ENCODE measurements at places on chromosomes 13 and 19.

- DNase-seq = no peak
Measured at GRCh38 chr19:1163283-1163933, 10.7 kb downstream of the SBNO2 start.

GRCh38 chr13:94182185-94182761 lies 297.2 kb downstream of the DCT start:
- no peak for DNase-seq

DNA sequence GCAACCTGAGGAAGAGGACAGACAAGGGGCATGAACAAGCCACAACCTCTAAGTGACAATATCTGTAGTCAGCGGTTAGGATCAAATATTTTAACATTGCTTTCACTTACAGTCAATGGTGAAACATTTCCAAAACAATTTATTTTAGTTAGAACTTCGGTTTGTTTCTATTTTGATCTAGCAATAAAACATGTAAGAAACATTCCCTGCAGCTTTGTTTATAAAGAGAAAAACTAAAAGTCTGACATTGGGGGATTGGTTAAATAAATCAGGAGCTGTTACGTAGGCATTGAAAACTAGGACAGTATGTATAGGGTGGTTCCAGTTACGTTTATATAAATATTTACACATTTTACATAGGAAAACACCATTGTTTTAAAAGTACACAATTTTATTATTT lies 3.4 kb downstream of the URI1 start:
- DNase-seq = no peak

DNA sequence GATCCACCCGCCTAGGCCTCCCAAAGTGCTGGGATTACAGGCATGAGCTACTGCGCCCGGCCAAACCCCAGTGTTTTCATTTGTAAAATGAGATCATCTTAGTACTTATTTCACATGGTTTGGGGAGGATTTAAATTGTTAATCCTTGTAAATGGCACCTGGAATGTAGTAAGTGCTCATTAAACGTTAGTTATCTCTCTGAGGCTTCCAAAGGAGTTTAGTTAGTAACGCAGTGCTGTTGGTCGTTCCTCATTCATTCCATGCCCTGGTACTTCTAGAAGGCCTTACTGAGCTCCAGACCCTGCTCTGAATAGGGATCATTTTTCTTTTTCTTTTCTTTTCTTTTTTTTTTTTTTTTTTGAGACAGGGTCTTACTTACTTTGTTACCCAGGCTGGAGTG lies 5.2 kb downstream of the CPT1C start:
- DNase-seq = no peak

GRCh38 chr13:99830931-99831330 lies 140.6 kb downstream of the ZIC5 start:
- DNase-seq = peak; percentile 27

GRCh38 chr13:113854238-113855011 lies 9.5 kb downstream of the GAS6 start:
- no peak for DNase-seq

- DNase-seq = no peak
Measured at GRCh38 chr13:111919286-111919685, 147.7 kb upstream of the SOX1 start.

DNA sequence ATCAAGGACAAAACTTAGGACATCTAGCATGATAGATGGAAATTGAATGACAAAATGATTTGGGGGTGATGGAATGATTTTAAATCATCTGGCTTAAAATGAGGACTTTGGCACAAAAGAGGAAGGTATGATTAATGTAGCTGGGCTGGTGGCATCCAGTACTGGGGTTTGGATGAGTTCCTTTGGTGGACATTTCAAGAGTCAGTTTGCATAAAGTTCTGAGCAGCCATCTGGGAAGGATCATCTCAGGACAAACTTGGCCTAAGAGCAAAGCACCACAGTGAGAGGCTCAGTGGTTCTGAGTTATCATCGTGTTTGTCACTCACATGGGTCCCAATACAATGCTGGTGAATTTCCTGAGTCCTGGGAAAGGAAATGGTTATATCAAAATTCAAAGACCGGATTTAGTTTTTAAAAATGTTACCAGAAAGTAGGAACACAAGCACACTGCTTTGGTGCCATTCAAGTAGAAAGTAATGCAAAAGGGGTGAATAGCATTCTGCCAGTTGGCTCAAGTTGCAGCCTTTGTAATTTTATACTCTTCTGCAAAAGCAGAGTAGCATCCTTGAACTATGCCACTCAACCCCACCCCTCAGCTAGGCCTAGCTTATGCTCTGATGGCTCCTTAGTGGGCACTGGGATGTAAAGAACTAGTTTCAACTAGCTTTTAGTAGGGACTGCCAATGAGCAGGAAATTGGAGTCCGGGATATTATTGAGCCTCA lies 219.0 kb downstream of the COG6 start:
- no peak for DNase-seq
